Fibroblast of villous mesenchyme (primary cell): ENCODE measurements at places on chromosomes 1 and 21.

GRCh38 chr21:45460611-45461368 is 55.8 kb downstream of the COL18A1 start:
- DNase-seq: peak; percentile 93

DNA sequence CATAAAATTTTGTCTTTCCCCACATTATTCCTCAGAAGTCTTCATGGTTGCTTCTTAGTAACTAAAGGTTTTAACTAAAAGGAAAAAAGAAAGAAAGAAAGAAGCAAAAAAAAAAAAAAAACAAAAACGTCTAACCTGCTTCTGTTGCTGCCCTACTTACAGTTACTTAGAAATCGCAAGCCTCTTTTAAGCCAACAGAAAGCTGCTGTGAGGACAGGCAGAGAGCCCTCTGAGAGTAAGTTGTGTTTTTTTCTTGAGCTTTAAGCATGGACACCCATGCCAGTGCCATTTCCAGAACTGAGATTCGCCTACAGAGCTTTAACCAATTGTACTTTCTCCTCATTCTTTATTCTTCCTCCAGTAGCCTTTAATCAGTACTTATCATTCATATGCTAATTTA is 25.6 kb upstream of the RGS1 start:
- no peak for DNase-seq

DNA sequence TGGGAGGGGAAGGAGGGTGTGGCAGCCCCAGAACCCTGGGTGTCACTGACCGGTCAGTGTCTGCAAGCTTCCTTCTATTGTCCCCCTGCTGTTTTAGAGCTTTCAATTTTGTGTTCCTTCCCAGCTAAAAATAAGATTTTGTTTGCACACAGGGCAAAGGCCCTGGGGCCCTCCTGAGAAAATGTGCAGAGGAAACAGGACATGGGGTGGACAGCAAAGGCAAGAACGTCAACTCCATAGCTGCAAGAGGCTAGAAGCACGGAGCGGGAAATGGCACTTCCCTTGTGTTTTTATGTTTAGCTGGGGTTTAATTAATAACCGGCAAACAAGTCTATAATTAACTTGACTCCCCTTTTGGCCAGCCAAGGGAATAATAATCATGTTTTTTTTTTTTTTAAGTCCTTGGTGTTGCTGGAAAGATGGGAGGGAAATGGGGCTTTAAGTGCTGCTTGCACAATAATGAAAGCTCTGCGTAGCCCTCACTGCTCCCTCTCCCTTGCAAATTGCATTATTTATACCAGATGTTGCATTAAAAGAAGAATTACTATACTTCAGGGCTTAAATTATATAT is 261.4 kb upstream of the USP24 start:
- DNase-seq: peak; percentile 42

DNA sequence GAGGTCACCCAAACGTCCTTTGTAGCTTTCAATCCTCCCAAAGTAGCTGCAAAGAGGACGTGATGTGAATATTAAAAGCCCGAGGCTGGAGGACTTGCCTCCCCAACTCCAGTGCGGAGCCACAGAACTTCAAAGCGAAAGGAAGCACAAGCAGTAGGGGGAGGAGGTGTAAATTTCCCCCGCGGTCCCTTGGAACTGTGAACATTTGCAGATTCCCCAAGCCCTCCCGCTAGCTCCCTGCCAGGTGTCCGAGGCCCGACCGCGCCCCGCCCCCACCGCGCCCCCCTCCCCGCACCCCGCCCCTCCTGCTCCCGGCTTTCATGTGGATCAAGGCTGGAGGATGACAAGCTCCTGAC is 41.5 kb upstream of the HAO2 start:
- peak; percentile 7 for DNase-seq

DNA sequence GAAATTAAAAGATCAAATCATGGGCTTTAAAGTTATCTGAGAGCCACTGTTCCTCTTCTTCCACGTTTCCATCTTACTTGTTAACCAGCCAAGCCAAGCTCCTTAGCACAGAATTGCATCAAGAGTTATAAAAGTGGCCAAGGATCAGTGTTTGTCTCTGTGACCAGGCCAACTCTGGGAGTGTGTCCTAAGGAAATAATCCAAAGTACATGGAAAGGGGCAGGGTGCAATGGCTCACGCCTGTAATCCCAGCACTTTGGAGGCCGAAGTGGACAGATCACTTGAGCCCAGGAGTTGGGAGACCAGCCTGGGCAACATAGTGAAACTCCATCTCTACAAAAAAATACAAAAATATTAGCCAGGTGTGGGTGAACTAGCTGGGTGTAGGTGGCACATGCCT is 10.0 kb upstream of the MPZL1 start:
- DNase-seq: no peak

DNA sequence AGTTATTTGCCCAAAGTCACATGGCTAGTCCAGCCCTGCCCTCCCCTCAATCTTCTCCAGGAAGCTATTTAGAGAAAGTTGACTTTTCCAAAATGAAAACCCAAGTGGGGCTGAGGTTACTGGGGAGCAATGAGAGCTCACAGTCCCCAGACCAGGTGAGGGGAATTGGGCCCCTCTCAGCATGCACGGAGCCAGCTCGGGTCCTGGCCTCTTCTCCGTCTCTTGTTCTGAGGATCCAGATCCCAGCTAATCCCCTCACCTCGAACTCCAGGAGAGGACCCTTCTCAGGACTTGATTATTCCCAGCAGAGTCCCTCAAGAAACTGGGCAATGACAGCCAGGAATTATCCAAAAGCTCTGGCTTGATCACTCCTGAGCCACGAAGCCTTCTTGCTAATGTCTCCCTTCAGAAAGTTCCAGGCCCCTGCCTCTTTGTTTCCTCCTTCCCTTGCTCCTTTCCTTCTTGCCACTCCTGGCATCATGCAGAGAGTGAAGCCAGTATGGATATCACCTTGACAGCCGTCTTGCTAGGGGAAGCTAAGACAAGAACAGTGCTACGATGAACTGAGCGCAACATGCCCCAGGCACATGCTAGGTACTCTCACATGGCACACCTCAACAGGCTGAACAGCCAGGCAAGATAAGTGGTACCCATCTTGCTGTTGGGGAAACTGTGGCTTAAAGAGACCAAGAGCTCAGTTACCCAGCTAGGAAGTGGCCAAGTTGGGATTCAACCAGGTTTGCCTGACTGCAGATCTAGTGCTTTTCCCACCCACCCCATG is 51.9 kb downstream of the KLHDC7A start:
- DNase-seq: no peak

GRCh38 chr1:19312782-19313635 is 883 bp downstream of the SLC66A1 start:
- no peak for DNase-seq

GRCh38 chr1:183597656-183598347 is 7.5 kb upstream of the NCF2 start:
- DNase-seq: no peak

GRCh38 chr21:33189237-33189636 is 40.5 kb upstream of the IFNAR2 start:
- DNase-seq: no peak

- no peak for DNase-seq
These were observed 69.7 kb downstream of the ST6GALNAC3 start for GRCh38 chr1:76144247-76144646.

- DNase-seq: no peak
These were observed 24.9 kb downstream of the TMED5 start for GRCh38 chr1:93155335-93155734.

DNA sequence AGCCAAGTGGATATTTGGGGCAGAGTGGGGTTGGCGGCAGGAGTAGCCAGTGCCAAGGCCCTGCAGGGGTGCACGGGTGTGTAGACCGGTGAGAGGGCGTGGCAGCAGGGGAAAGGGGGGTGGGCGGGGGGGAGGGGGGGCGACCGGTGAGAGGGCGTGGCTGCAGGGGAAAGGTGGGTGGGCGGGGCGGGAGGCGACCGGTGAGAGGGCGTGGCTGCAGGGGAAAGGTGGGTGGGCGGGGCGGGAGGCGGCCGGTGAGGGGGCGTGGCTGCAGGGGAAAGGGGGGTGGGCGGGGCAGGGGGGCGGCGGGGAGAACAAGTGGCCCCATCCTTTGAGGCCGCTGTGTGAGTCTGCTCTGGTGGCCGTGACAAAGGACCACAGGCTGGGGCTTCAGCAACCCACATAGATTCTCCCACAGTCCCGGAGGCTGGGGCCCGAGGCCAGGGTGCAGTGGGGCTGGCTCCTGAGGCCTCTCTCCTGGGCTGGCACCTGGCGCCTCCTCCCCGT is 25.8 kb downstream of the RRP1 start:
- no peak for DNase-seq

- DNase-seq: no peak
These were observed 4.8 kb downstream of the KRTAP21-3 start for GRCh38 chr21:30713766-30714165.

DNA sequence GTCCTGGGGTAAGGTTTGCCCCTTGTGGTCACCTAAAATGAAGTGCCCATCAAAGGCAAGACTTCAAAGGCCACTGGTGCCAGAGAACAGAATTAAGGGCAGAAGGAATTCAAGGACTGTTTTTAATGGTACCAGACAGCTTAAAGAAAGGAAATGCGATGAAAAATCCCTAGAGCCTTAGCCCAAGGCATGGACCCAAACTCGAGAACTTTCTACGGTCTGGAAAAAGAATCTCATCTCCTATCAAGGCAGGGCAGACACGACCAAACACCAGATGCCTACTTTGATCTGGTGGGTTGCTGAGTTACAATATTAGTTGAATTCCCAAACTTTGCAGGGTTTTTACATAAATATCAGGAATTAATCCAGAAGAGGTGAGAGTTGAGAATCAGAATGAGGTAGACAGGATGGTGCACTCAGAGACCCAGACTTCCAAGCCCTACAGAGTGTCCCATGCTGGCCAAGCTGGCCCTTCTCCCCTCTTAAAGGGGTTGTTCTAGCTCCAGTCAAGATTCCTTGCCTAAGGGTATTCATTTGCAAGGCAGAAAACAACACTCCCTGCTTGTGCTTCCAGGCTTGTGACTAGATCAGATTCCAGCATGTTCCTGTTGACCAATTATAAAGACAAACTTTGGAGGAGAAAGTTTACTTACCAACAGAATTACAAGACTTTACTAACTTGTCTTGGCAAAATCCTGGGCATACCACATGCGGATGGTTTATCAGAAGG is 48.0 kb downstream of the EDN2 start:
- peak; percentile 12 for DNase-seq

DNA sequence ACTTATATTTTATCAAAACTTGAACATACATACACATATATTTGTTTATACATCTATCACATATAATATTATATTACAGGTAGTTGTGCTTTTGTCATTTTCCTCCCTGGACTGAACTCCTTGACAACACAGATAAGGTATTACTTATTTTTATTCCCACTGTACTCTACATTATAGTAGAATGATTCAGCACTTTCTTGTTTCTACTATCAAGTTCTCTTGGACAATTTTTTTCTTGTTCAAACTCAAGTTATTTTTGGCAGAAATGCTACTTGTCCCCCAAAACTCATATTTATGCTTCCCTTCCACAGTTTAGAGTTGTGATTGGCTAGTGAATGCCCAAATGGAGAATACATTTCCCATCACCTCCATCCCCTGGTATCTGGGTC is 10.8 kb upstream of the PTPRC start:
- DNase-seq: no peak

- DNase-seq: no peak
These were observed 177.6 kb downstream of the RASAL2 start for GRCh38 chr1:178271471-178271870.

GRCh38 chr1:80211691-80212380 is 1205.3 kb upstream of the ADGRL4 start:
- DNase-seq: no peak

DNA sequence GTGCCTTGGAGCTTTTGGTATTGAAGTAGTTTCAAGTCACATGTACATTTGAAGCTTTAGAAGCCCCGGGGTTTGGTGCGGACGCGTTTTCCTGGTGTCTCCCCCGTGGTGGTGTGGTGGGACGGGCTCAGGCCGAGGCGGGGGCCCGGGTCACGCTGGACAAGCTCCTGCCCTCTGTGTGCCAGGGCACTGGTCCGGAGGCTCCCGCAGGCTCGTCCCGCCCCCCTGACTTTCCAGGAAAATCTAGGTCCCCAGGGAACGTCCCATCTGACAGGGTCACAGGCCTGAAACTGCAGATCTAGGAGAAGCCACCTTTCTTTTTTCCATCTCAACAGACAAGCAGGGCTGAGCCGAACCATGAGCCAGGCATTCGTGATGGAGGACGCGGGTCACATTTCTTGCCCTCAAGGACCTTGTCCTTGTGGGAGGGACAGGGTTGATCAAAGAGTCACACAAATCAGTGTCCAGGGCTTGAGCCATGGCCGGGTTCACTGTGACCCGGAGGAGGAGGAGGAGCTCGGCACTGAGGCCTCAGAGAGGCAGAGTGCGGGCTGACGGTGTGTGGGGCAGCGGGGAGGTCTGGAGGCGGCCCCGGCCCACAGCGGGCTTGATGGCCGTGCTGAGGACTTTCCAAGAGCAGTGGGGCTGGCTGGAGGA is 1.6 kb downstream of the DMRTB1 start:
- no peak for DNase-seq

DNA sequence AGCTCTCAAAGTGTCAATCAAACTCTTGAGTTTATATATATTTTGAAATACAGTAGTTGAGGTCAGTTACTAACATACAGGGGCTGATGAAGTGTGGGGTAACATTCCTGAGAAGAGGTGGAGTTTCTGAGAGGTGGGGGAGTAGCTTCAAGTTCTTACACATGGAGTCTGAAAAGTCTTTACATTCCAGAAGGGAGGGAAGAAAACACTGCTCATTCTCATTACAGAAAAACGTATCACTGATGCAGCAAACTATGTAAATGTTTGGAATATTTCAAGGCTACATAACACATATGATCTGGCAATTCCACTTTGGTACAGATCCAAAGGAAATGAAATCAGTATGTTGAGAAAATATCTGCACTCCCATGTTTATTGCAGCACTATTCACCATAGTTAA is 1065.8 kb upstream of the B3GALT2 start:
- DNase-seq: no peak

DNA sequence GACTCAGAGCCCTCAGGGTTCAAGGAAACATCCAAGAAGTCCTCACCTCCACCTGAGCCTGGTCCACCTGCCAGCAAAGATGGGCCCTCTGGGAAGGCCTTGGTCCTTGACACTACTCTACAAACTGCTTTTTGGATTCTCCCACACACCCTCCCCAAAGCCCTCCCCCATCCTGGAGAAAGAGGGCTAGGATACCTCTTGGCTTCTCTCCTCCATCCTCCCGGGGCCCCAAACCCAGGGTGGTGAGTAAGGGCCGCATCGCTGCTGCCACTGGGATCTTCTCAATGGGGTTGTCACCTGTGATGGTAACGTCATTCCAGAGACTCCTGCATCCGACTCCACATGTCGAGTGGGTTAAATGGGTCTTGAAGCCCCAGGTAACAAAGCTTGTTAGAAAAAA is 26.6 kb downstream of the MATN1 start:
- DNase-seq: no peak
